Activated naive CD4-positive, alpha-beta T cell treated with anti-CD3 and anti-CD28 coated beads for 36 hours (primary cell): ENCODE measurements at places on chromosomes 16 and 17.

DNA sequence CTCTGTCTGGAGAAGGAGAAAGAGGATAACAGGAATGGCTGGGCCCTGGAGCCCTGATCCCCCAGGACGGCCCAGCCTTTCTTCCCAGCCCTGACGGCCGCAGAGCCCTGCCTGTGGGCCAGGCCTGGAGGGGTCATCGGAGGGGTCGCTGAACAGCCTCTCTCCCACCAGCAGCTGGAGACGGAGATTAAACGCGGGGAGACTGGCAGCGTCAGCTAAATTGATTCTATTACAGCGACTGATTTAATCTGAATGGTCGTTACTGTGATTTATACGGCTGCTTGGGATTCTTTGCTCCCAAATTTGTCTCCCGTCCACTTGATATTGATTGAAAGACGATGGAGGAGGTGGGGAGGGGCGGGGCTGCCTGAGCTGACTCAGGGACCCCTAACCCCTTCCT is 7.1 kb upstream of the CDH15 start:
- DNase-seq: no peak

- peak; percentile 62 for DNase-seq
These were observed 3.9 kb upstream of the CDT1 start for GRCh38 chr16:88799569-88800276.

GRCh38 chr16:83200005-83200779 is 573.4 kb downstream of the CDH13 start:
- no peak for DNase-seq

DNA sequence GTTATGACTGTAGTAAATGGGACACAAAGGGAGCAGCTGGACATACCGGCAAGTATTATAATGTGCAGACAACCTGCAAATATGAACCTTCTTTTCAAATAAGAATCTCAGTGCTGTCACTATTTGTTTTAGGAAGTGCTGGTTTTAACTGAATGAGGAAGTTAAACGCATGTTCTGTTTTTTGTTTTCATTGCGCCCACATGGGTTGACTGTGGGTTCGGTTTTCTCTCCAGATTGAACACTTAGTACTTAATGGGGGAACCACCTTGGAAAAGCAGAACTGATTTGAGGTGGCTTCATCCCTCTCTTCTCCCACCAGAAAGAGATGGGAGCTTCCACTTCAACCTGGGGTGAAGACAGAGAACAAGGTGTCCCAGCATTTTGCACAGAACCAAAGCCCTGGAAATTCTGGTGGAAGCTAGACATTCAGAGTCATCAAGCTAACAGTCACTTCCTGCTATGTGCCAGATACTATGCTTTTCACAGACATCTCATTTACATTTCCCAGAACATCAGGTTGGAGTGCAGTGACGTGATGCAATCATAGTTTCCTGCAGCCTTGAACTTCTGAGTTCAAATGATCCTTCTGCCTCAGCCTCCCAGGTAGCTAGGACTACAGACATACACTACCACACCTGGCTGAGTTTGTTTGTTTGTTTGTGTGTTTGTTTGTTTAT is 149.8 kb downstream of the CDH13 start:
- DNase-seq: peak; percentile 12

DNA sequence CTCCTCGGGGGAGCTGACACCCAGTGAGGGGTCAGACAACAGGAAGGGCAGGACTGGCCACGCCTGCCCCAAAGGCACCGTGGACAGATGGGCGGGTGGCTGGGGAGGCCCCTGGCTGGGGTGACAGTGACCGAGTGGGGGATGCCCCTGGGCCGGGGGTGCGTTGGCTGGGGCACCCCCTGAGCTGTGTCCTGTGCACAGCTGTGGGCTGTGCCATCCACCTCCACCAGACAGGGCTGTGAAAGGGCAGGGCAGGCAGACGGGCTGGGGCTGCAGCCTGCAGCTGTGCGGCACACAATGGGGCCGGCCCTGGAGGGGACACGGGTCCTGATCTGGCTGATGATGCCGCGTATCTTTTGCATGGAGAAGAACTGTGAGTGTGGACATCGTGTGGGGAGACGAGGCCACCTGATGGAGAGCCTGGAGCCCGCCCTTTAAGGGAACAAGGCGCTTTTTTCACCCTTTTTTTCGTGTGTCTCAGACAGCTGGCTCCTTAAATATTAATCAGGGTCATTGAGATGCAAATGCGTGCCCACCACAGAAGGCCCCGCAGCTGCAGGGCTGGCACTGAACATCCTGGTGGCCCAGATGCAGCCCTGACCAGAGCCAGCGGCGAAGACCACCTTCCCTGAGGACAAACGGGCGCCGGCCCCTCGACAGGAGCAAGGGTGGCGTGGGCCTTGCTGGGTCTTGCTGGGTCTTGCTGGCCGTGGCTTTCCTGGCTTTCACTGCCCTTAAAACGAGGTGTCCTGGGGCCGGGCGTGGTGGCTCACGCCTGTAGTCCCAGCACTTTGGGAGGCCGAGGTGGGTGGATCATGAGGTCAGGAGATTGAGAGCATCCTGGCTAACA is 42.4 kb upstream of the GNG13 start:
- DNase-seq: no peak

- DNase-seq: no peak
These were observed 32.8 kb downstream of the VAC14 start for GRCh38 chr16:70768203-70768580.

- peak; percentile 73 for DNase-seq
These were observed 12.2 kb upstream of the LONP2 start for GRCh38 chr16:48231727-48232492.

- DNase-seq: no peak
These were observed 44.7 kb downstream of the COG7 start for GRCh38 chr16:23408242-23408822.

DNA sequence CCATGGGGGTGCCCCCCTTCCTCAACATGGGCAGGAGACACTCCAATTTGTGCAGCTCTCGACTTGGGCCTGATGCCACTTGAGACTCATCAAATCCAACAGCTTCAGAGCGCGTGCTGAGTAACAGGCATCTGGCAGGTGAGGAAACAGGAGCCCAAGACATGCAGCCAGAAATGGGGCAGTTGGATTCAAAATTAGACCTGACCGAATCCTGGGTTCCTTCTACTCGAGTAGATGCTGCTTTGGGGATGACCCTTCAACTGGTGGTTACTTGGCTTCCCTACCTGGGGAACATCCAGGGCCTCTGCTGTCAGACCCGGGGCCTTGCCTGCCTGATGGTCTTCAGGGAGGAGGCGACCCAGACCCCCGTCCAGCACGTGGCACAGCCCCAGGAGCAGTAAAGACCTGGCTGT is 488 bp upstream of the NTN3 start:
- DNase-seq: no peak

GRCh38 chr17:46061435-46061834 is 62.4 kb downstream of the STH start:
- no peak for DNase-seq
